ENCODE measurements at places on chromosomes 6 and 20.

DNA sequence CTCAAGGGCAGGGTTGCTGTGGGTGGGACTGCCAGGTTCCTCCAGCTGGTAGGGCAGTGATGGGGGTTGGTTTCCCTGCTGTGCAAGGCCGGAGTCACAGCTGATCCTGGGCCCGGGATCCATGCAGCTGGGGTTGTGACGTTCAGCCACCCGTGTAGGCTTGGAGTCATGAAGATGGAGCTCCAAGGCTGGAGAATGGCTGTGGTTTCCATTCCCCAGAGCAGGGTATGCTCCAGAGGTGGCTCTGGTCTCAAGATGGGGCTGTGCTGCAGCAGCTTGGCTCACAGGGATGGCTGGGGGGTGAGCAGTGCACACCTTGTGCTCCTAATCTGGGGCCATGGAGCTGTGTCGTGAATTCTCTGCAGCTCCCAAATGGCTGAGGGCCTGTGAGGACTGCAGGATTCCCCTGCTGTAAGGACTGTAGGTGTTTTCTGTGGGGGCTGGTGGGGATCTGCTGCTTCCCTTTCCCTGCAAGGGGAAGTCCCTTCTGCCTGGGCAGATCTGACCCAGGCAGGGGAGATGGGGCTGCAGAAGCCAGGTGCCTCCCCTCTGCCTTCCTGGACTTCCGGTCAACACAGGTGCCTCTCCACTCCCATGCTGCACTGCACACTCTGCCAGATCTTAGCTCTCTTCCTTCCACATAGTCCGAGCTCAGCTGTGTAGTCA, 15.9 kb downstream of the KIF25 start:
- no peak for DNase-seq

- DNase-seq = no peak
These were observed 244.2 kb downstream of the HIVEP2 start for GRCh38 chr6:142700671-142701312.

- DNase-seq = no peak
These were observed 130.1 kb upstream of the DOK5 start for GRCh38 chr20:54345301-54345724.

- DNase-seq = no peak
These were observed 21.7 kb upstream of the KIAA1586 start for GRCh38 chr6:57024775-57025174.

DNA sequence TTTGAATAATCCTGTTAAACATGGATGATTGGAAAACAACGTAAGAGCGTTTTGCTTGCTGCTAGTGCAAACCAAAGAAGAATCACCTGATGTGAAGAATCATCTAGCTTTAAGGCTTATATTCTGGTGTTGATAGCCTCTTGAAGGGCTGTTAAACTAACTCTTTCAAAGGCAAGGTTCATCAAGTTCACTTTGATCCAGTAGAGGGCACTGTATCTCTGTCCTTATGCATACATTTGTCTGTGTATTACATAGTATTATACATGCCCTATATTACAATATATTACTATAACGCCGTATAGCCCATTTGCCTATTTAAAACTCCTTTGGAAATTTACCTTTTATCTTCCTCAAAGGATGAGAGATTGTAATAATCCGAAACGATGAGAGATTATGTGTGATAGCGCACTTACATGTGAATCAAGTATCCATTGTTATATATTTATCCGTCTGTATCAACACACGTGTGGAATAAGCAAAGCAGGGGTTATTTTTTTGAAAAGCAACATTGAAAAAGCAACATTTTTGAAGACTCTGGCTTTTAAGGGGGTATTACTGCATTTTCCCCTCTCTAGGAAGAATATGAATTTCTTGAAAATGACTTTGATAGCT, 50.8 kb upstream of the NRN1 start:
- peak; percentile 26 for DNase-seq

GRCh38 chr6:9610620-9611415, 804.1 kb downstream of the TFAP2A start:
- DNase-seq = no peak

DNA sequence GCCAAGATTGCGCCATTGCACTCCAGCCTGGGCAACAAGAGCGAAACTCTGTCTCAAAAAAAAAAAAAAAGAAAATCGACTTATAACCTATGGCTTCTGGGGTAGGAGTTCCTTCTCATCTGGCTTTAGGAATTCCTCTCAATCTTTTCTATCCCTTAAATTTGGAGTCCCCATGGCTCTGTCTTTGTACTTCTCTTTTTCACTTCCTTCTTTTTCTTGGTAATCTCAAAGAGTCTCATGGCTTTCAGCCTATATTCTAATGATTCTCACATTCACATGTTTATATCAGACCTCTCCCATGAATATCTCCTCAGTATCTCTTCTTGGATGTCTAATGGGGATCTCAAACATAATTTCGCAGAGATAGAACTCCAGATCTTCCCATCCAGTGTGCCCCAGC, 42.8 kb upstream of the RALGAPA2 start:
- DNase-seq = no peak

DNA sequence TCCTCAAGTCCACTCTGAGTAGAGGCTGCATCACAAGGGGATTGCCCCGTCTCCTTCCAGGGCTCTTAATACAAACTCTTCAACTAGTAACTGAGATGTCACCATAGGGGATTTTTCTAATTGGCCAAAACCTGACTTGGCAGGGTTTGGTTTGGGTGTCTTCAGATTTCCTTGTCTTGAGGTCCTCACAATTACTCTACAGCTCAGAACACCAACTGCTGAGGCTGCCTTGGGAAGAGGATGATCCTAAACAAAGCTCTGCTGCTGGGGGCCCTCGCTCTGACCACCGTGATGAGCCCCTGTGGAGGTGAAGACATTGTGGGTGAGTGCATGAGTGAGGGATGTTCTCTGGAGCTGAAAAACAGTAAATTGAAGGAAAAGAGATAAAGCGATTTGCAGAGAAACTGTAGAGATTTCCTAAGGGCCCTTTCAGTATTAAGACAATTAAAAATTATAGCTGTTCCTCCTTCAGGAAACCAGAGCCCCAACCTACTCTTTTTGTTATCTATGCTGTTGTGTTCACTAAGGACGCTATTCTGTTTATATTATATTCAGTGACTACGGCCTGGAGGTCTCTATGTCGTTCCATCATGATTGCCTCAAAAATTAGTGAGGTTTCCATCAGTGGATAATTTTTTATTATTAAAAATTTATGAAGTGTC, at the start of gene HLA-DQA1:
Gene HLA-DQA1, plus strand, starts transcription at position 188 of the 662 bp plus-strand sequence. Its CDS starts 53 bp downstream, at position 241.
- no peak for DNase-seq

DNA sequence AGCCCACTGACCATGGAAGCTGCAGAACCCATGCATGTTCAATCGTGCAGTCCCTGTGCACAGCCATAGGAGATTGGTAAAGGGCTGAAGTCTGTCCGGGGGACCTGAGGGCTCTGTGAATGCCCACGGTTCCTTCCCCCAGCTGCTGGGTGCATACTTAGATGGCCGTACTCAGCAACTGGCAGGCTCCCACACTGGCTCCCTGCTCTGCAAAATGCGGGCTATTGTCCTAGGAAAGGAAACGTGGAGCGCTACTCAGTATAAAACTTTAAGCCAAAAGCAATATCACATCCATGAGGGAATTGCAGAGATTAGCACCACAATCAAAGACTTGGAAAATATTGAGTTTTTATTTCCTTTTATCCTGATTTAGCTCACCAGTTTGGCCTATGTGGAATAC, 202.0 kb downstream of the WDR27 start:
- no peak for DNase-seq

- peak; percentile 29 for DNase-seq
These were observed 107.6 kb upstream of the MAP3K4 start for GRCh38 chr6:160883999-160884398.

- DNase-seq = no peak
These were observed 16.9 kb downstream of the SERINC1 start for GRCh38 chr6:122454673-122455072.

DNA sequence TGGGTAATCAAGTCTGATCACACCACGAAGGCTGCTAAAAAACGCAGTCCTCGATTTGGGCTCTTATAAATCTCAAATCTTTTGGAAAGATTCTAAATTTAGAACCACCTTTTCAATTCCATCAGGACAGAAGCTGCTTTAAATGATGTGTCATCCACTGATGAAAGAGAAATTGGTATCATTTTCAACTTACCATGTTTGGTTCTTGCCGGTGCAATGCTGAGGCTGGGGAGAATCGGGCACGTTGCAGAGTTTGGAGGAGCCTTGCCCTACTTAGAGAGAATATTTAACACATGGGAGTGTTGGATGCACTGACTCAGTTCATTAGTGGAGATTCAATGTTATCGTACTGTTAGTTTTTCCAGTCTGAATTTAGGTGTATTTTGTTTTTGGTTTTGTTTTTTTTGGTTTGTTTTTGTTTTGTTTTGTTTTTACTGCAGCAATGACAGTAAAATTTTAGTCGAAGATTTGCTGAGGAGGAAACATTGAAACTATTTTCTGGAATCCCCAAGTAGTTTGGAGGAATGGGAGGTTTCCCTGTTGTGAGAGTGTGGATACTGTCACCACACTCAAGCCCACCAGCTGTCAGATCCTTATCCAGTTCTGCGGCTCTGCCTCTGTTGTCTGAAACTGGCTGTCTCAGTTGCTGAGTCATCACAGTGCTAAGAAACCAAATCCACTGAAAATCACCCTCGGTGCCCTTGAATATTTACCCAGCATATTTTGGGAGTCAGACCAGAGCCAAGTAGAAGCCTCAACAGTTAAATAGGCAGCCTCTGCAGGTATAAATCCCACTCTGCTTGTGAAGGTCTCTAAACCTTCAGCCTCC, 497.0 kb downstream of the BTBD3 start:
- no peak for DNase-seq

- DNase-seq = no peak
These were observed 117.0 kb downstream of the MYLK4 start for GRCh38 chr6:2633736-2634135.

- DNase-seq = no peak
These were observed 48.8 kb downstream of the NPEPL1 start for GRCh38 chr20:58741384-58741783.

DNA sequence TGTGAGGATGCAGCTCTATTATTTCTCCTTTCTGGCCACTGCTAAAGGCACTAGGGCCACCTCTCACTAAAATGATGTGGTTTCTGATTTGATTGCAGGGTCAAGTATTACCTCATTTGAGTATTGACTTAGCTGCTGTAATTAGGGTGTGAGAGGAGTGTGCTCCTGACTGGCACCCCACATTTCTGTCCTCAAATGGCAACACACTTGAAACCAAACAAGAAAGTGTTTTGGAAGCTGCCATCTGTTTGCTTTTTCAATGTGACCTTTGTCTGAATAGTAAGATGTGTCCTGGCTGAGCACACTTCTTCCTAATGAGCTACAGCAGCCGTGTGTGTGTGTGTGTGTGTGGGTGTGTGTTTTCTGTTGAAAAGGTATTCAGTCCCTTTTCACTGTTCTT, 62.8 kb upstream of the SCP2D1 start:
- DNase-seq = no peak

- DNase-seq = no peak
These were observed 39.8 kb downstream of the HIVEP1 start for GRCh38 chr6:12051861-12052368.

DNA sequence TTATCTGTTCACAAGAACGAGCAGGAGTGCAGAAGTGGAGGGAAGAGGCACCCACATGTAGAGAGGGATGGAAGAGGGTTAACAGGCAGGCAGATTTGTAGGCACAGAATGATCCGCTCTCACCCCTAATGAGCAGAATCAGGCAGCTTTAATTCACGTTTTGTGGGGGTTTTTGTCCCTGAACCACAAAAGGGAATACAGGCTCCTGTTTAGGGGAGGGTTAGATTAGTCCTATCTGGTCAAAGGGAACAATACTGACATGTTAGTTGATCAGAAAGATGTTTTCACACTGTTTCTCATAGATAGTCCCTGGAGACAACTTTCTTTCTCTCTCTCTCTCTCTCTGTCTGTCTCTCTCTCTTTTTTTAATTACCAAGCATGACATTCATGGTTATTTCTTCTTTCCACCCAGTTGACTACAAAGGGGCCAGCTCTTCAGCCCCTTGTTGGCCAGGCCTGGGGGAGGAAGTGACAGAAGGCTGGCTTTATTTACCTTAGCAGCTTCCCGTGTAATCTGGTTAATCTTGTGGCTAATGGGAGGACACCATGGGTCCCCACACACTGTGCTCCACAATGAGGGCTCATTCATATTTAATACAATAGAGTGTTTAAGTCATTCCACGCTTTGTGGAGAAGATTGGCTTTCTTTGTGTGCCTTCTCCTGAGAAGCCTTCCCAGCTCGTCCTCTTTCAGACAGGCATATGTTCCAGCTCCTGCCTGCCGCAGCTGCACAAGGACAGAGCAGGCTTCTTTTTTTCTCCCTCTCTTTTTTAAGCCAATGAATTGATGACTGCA, 958.8 kb downstream of the TFAP2A start:
- DNase-seq = no peak

- DNase-seq = no peak
These were observed 255.1 kb upstream of the NOX3 start for GRCh38 chr6:155710704-155711103.

DNA sequence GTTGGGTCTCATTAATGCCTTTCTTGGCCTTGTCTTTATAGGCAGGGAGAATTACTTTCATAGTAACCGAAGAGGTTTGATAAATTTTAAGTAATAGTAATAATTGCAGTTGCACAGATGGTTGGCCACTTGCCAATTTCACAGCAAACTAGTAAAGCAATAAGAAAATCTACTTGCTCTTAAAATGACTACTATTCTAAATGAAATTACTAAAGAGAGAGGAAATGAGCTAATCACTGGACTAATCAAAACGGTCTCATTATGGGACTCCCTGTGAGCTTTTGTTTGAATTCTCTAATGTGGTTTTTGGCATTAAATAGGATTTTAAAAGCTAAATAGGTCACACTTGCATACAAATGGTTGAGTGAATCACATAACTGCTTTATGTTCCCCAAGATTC, 227.4 kb upstream of the PLN start:
- no peak for DNase-seq

DNA sequence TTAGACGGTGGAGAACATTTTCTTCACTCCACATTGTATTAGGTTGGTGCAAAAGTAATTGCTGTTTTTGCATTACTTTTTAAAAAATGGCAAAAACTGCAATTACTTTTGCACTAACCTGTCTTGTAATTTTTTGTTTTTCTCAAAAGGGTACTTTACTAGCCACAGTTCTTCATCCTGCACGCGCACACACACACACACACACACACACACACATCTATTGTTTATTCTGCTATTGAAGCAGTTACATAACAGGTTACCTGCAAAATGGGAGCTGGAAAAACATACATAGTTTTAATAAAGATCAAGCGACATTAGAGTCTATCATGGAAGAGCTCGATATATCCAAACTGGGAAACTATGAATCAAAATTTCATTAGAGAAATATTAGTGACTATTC, 235.2 kb downstream of the SIM1 start:
- no peak for DNase-seq

GRCh38 chr20:50194831-50195523, 4.3 kb downstream of the CEBPB start:
- DNase-seq = no peak

Measured in T47D (cell line).